Cardiac septum (tissue), 1 donor: ENCODE measurements at places on chromosomes 2 and 18. TPM values are rescaled to one million over a fixed set of nuclear protein-coding genes. Genes with fewer than 3 reads are reported as not detected.

STK11IP gene
- 20.2 TPM for total RNA-seq

SERPINB12 gene
- not detected for total RNA-seq

SERPINB13 gene
- not detected for total RNA-seq

EEF1B2 gene
- 223 TPM for total RNA-seq

DTNB gene
- 5.7 TPM for total RNA-seq

SERPINB10 gene
- total RNA-seq = not detected

OTX1 gene
- total RNA-seq = not detected

ST8SIA5 gene
- total RNA-seq = 23.3 TPM

NT5DC4 gene
- total RNA-seq = not detected

LIMS4 gene
- 4.5 TPM for total RNA-seq

TIMM21 gene
- 105 TPM for total RNA-seq

KRTCAP3 gene
- not detected for total RNA-seq

SERPINB3 gene
- total RNA-seq = not detected

MARCO gene
- 0.92 TPM for total RNA-seq

DSC2 gene
- 26.7 TPM for total RNA-seq

UGT1A9 gene
- not detected for total RNA-seq

TCF7L1 gene
- total RNA-seq = 6.0 TPM

RMND5A gene
- 96.6 TPM for total RNA-seq

TMEM185B gene
- 22.7 TPM for total RNA-seq

GKN1 gene
- not detected for total RNA-seq

RNF152 gene
- 10.2 TPM for total RNA-seq

CD226 gene
- 2.4 TPM for total RNA-seq

DNA sequence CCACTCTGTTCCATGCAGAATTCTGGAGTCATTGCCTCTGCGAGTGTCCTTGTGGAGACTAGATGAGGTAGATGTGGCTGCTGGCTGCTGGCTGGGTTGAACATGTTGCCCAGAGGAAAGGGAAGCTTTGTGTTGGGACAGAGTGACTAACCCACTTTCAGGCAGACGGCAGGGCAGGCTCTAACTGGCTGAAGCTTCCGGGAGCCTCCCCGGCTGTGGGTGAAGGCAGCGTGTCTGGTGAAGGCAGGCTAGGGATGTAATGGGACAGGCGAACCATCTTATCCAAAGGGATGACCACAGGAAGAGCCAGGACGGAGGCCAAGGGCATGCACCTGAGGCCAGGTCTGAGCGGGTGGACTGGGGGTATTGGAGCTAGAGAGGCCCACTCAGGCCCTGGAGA is 16.0 kb downstream of the ASPRV1 start:
- DNase-seq = peak; percentile 89

- no peak for DNase-seq
Observed at GRCh38 chr2:135980434-135981079, 4.9 kb downstream of the DARS1 start.

GRCh38 chr2:174844295-174844708 is 80.0 kb upstream of the CHRNA1 start:
- no peak for DNase-seq

DNA sequence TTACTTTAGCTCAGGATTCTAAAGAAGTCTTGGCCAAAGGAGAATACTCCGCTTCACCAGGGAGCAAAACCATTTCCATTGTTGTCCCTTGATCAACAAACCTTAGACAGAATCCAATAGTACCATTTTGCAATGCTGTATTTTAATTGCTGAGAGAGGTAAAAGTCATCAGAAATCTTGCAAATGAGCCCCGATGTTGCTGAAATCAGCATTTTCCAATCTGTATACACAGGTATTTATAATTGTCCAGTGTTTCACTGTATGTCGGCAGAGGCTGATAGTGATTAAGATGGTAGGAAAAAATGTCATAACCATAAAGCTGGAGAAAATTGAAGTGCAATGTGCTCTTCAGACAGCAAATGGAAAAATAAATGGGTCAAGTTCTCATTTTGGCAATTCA is 170.0 kb upstream of the ARL4C start:
- no peak for DNase-seq

DNA sequence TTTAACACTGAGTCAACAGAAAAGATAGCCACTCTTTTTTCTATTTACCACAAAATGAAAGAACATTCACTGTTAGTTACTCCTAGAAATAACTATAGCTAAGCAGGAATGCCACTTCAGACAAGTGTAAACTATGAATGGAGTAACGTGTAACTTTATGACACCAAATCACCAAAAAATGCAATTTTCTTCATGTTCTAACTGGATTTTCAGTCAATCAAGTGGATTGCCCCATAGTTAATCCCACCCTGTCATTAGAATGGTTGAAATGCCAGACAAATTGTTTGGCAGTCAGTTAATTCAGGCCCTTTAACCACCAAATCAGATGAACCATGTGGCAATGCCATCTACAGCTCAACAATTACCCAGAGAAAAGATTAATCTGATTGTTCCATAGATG is 9.9 kb downstream of the EPHA4 start:
- no peak for DNase-seq

DNA sequence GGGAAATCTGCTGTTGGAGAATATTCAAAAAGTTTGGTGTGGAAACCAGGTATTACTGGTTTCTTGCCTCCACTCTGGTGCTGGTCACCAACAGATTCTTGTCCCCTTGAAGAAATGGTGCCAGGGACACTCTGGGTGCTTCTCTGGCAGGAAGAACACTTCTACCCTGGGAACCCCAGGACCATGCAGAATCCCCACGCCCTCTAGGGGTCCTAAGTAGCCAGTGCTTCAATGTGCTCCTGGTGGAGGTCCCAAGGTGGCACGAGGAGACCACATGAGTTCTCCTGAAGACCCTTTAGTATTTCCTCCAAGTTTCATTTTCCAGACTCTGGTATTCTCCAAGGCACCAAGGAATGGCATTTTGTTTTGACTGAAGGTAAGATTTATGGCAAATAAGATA is 380.6 kb downstream of the TSN start:
- no peak for DNase-seq

DNA sequence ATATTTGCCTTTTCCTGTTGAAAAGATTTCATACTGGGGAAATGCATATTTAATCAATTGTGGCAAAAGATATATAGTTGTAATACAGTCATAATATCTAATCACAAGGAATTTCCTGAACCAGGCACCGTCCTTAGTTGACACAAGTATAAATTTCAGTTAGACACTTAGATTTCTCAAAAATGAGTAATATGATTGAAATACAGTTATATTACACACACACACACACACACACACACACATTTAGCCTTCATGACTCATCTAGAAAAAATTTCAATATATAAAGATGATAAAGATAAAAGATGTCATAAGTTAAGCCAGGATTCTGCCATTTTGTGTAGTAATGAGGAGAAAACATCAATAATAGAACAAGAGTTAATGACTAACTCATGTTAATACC is 258.4 kb upstream of the ZNF804A start:
- DNase-seq = no peak

- no peak for DNase-seq
Observed at GRCh38 chr2:143217512-143218115, 88.4 kb downstream of the ARHGAP15 start.

GRCh38 chr2:239337122-239337876 is 63.5 kb downstream of the HDAC4 start:
- no peak for DNase-seq

DNA sequence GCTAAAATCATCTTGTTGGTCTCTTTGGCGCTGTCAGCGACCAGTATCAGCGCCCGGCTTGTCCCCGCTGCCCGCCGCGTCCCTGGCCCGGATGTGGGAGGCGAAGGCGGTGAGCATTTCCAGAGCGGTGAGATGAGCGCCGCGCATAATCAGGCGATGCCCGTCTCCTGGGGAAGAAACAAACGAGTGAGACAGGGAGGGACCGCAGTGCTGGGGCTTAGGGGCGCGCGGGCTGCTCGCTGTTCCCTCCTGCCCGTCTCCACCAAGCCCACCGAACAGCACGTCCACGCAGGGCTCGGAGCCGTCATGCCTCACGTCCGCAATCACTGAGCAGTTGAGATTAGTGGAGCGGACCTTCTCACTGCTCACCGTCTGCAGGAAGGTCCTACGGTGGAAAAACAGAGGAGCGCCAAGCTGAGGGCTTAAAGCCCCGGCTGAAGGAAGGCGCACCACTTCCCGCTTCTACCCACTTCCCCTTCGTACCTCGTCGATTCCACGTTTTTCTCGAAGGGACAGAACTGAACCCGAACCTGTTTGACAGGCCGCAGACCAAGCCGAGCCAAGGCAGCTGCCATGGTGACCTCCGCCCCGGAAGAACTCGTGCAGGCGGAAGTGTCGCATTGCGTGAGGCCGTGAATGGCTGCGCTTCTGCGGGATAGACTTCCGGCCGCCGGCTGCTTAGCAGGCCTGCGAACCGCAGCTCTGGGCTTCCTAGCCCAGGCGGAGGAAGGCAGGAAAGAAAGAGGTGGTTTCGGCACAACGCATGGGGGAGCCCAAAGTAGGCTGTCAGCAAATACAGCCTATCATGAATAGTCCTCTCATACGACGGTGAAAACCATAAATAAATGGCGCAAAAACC is at the start of gene MRPL53:
TSS of gene MRPL53 (minus strand) at position 595 of the 859 bp plus-strand sequence. CDS start at position 575, 20 bp downstream.
- peak; percentile 97 for DNase-seq

GRCh38 chr2:199994896-199995295 is 39.5 kb downstream of the MAIP1 start:
- DNase-seq = no peak

- DNase-seq = no peak
Observed at GRCh38 chr2:98849113-98849512, 86.9 kb downstream of the CRACDL start.

DNA sequence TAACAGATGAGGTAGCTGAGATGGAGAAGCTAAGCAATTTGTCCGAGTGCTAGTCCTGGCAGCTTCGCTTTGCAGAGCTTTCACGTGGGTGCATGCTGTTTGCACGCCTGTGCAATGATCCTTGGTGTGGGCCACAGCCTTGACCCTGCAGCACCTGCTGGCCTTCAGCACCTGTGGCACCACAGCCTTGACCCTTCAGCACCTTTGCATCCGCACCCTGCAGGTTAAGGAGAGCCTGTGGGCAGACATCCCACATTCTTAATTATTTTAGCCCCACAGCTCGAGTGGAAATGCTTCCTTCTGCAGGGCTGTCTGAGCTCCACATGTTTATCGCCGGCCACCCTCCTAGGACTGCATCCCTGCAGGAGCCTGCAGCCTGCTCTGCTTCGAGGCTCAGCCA is 19.3 kb downstream of the NCK2 start:
- peak; percentile 46 for DNase-seq

GRCh38 chr2:28496781-28497180 is 921 bp downstream of the PLB1 start:
- DNase-seq = no peak

- no peak for DNase-seq
Observed at GRCh38 chr2:175834477-175834876, 167.6 kb downstream of the LNPK start.

DNA sequence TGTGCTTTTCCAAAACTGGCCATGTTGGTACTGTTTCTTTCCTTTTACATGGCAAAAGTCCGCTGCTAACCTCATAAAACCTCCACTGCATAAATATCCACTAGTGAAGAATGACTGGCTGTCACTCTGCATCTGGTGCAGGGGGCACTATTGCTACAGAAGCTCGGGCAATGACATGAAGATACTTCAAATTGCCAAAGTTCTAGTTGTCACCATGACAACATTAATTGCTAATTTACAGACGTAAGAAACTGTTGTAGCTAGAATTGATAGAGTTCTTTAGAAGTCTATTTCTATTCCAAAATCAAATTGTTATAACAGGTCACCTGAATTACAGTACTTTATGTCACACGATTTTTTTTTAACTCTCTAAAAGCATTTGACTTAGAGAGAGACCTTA is 845 bp downstream of the CFAP210 start:
- DNase-seq = no peak

DNA sequence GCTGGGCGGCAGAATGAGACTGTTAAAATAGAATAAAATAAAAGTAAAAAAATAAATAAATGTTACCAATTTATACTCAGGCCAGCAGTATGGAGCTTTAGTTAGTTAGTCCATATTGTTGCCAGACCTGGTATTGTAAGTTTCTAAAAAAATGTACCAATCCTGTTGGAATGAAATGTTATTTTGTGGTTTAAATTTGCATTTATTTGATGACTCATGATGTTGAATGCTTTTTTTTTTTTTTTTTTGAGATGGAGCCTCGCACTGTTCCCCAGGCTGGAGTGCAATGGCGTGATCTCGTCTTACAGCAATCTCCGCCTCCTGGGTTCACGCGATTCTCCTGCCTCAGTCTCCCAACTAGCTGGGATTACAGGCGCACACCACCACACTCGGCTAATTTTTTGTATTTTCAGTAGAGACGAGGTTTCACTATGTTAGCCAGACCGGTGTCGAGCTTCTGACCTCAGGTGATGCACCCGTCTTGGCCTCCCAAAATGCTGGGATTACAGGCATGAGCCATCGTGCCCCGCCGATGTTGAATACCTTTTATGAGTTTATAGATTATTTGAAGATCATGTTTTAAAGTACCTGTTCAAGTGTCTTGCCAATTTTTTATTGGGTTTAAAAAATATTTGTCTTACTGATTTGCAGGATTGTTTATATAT is 5.7 kb upstream of the PTPRN start:
- no peak for DNase-seq

GRCh38 chr2:77397763-77398162 is 124.4 kb downstream of the LRRTM4 start:
- DNase-seq = no peak

GRCh38 chr18:25604196-25604893 is 252.4 kb upstream of the ZNF521 start:
- DNase-seq = no peak

GRCh38 chr2:164992818-164993217 is 37.5 kb upstream of the SLC38A11 start:
- no peak for DNase-seq

DNA sequence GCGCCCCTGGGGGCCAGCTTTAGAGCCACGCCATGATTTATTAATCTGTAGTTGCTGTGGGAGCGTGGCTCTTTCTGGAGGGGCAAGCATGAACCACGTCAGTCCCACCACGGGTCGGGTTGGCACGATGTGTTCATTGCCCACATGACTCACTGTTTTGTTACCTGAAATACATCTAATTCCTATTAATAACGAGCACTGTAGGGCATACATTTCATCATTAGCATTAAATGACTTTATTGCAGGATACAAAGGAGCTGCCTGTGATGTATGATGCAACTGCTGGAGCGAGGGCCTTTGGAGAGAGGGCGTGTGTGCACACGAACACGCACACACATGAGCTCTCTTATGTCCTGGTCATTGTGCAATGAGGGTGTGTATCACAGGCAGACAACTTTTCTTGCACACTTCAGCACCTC is 127.0 kb downstream of the INHBB start:
- peak; percentile 39 for DNase-seq

DNA sequence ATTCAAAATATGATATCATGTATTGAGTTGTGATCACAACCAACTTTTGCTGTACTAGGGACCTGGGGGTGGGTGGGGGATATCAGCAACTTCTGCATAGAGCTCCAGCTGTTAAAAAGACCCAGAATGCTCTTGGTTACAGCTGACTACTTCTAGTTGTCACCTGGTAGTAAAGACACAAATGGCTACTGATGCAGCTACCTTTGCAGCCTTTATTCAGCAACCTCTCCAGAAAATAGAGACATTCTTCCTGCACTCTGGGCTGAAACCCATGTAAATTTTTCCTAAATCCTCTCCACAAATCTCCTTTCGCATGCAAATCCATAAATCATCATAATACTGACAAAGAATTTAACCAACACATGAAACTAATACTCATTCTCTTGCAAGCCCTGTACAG is 238.3 kb downstream of the TCF4 start:
- DNase-seq = no peak
